Colonic mucosa (tissue), 4 donors: ENCODE measurements at places on chromosomes 2 and 18. TPM values are rescaled to one million over a fixed set of nuclear protein-coding genes. Genes with fewer than 3 reads are reported as not detected.

Gene ERMN
- total RNA-seq = 0.11 TPM

Gene CCDC148
- 0.49 TPM for total RNA-seq

Gene SULT1C4
- 0.59 TPM for total RNA-seq

Gene MAP4K4
- total RNA-seq = 26.8 TPM
